ENCODE measurements at places on chromosomes 5 and 9.

DNA sequence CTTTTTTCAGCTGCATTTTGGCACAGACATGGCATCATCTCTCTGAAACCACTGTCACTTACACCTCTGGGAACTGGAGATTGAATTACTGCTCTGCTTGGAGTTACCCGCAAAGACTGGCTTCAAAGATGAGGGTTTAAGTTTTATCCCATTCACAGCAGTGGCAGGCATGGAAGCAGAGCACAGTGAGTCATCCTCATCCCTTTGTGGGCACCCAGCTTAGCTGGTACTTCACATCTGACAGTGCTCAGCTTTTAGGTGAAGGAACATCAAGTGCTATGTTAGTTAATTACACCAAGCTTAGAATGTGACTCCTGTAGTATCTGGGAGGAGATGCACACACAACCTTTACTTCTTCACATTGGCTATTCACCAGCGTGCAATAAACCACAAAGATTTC, 24.8 kb upstream of the ALDH1A1 start:
- no peak for DNase-seq

DNA sequence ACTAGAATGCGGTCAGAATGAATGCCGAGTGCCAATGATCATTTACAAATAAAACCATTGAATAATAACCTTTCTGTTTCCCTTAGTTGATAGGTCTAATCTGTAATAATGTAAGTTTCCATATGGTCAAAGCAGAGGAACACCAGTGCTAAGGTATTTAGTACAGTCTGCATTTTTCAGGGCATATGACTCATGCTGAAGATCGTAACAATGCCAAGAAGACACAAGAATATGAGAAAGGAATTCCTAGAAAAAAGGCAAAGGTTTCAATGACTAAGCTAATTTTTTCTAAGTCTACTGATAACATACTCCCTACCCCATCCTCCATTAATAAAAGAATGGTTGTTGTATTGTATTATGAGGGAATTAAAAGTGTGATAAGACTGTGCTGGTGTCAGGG, 2.8 kb downstream of the OR1L8 start:
- DNase-seq: no peak

GRCh38 chr9:2407450-2407849, 214.1 kb upstream of the VLDLR start:
- DNase-seq: no peak

- no peak for DNase-seq
These were observed 162.4 kb downstream of the TTC39B start for GRCh38 chr9:15144622-15145061.

DNA sequence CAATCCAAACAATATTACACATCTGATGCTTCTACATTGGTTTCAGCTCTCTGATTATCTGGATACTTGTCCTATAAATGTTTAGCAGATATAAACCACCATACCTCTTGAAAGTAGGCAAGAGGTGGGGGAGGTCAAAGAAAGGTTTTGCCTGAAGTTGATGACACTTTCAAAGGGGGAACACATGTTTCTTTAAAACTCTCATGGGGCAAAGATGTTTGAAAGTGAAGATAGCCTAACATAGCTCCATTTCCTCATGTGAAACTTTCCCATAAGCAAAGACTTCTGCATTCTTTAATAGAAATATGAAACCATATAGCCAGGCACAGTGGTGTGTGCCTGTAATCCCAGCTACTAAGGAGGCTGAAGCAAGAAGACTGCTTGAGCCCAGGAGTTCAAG, 62.1 kb downstream of the CETN3 start:
- DNase-seq: no peak

DNA sequence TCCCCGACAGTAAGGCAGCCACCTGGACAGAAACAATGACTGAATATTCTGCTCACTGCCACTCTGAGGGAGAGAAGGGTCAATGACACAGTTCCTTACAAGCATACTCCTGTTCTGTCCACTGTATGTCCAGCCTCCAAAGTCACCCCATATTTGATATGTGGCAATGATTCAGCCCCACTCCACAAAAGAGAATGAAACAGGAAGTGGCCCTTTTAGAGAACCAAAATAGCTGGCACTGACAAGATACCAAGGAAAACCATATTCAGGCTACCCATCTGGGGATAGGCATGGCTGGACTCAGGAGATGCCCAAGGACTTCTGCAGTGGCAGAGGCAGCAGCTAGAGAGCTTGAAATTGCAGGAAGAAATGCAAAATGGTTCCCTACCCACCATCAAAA, 12.8 kb upstream of the GFRA3 start:
- no peak for DNase-seq

- no peak for DNase-seq
These were observed 202.3 kb upstream of the IRX1 start for GRCh38 chr5:3393122-3393919.

DNA sequence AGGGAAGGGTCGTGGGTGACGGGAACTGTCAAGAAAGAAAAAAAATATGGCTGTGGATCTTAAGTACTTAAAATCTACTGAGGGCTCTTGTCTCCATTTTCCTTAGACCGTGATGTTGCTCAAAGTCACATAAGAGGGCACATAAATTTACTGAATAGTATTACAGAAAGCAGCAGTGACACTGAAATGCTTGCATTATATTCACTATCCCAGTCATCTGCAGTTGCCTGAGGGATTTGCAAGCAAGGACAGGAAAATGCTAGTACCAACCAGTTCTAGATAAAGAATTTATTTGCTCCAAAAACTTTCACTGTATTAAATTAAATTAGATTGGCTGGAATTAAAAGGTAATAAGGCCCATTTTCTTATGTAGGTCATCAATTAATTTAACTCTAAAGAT, 106.5 kb upstream of the CCDC152 start:
- no peak for DNase-seq

DNA sequence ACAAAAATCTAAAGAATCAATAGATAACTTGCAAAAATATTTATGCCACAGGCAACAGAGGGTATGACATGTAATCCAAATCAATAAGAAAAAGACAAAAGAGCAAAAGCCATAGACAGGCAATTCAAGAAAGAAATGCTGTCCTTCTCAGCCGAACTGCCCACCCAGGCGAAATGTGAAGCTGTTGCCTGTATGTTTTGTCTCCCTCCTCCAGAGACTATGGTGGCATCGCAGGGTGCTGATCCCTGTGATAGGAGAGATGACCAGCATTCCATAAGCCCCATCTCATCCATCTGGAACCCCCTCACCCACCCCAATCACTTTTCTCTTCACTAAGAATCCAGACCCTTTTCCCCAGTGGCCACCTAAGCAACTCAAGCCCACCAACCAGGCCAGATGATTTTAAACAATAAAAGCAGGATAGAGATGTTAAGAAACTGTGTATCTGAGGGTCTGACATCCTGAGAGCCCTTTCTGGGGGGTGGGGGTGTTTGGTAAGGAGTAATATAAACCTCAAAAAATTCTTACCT, 5.3 kb upstream of the ACSL6 start:
- no peak for DNase-seq

DNA sequence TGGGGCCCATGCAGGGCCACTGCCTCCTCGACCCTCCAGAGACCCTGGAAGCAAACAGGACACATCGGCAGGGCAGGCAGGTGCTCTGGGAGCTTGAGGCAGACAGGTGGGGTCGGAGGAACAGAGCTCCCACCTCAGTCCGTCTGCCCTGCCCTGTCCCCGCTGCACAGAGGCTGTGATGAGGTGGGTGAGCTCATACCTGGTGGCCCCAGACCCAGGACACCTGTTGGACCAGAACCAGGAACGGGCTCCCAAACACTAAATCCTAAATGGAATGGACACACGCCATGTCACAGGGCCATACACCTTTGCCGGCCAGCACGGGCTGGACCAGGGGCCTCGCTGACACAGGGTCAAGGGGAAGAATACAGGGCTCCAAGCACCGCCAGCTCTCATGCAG, 5.5 kb downstream of the SOHLH1 start:
- no peak for DNase-seq

GRCh38 chr5:29518176-29518575, 1675.3 kb upstream of the CDH6 start:
- no peak for DNase-seq

DNA sequence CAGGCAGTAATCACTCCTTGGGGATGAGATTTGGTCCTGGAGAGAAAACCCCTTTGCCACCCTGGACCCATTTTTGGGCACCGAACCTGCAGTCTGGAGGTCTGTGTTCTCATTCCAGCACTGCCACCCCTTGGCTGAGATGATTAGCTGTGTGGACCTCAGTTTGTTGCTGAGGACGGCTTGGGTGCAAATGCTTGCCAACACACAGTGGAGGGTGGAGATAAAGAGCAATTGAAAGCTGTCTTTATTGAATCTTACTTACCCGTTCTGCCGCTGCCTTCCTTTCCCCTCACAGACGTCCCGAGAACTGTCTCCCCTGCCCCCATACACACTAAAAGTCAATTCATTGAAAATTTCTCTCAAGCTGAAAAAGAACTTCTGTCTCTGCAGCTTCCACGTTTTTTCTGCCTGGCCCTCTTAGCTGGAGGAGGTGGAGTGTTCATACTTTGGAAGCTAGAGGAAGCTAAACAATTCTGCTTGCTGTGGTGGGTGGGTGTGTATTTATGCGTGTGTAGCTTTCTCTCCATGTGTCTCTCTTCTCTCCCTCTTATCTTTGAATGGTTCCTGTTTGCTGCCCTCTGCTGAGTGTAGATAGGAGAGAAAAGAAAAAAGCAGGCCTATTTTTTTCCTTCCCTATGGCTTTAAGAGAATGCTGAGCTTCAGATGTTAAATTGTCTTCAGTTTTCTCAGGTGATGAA, 6.6 kb downstream of the GALNT10 start:
- no peak for DNase-seq

- no peak for DNase-seq
These were observed 611.2 kb downstream of the NR2F1-AS1 start for GRCh38 chr5:92969781-92970237.

DNA sequence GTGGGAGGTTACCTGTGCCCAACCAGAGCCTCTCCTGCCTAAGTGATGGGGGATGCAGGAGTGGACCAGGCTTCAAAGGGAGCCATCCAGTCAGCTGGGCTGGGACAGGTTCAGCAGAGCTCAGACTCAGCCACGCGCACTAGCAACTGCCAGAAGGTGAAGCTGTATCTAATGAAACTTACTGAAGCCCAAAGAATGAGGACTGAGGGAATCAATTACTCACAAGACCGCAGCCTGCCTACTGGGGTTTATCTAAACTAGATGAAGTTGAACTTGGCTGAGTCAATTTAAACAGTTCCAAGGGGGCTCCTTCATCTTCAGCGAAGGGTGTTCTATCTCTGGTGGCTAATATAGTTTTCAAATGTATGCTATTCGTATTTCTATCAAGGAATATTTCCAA, 11.4 kb downstream of the HAND1 start:
- DNase-seq: no peak

- peak; percentile 63 for DNase-seq
These were observed 170.2 kb upstream of the HMHB1 start for GRCh38 chr5:143641549-143642355.

DNA sequence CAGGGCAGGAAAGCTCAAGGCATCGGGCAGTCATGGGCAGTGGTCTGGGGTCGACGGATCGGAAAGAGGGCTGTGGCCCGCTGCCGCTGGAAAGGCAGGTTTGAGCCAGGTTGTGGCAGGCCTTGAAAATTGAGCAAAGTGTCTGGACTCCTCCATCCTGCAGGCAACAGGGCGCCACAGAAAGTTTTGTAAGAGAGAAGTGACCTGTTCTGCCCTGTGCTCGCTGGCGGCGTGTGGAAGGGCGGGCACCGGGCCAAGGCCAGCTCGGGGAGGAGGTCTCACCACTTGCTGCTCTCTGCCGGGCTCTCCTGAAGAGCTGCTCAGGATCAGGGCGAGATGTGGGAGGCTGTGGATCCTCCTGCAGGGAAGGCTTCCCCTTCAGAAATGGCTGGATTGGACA, 41.4 kb upstream of the FAT2 start:
- no peak for DNase-seq

DNA sequence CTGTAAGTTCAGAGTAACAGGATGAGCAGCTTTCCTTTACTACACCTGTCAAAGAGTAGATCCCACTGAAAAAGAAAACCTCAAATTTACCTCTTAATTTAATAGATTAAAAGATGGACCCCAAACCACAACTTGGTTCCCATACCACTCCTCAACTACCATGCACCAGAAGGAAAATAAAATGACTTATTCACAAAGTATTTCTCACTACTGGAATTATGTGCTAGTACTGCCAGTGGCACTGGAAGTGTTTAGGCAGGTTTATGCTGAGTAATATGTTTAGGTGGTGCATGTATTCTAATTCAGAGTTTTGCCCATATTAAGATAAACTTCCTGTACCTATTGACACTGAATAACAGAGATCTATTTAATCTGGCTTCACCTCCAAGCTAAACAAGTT, 6.6 kb downstream of the PLK2 start:
- DNase-seq: no peak

GRCh38 chr5:38807570-38808483, 38.0 kb upstream of the OSMR start:
- DNase-seq: peak; percentile 82

- no peak for DNase-seq
These were observed 209.5 kb downstream of the ARHGAP26 start for GRCh38 chr5:142979636-142980035.

GRCh38 chr5:15538516-15538915, 38.5 kb downstream of the FBXL7 start:
- DNase-seq: no peak
